ENCODE measurements at places on chromosomes 4 and X.

DNA sequence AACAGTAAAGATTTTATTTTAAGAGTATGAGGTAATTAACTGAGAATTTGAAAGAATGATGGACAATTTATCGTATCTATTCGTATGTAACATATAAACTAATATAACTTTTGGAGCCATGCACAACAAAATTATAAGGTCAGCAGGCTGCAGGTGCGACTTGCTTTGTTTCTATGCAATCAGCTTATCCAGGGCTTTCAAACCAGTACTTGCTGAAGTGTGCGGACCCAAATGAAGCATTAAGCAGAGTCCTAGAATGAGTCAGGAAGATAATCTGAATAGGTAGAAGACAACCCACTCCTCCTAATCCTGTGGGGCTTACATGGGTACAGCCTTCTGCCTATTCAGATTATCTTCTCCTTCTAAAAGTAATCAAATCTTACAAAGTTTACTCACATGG lies 2.1 kb downstream of the NSD2 start:
- no peak for DNase-seq

DNA sequence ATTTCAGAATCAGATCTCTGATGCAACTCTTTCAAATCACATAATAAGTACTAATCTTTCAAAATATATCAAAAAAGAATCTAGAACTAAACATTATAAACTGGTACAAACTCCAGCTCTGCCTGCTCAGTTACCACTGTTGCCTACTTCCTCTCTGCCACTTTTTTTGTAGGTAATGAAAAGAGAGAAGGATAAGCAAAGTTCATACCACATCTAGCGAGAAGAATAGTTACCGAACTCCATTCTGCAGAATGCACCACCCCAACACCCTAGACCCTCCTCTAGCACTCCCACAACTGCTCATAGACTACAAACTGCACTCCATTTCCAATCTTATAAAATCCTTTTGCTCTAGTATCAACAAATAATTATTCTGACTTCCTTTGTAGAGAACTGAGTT lies 19.7 kb upstream of the LRBA start:
- DNase-seq, result no peak

DNA sequence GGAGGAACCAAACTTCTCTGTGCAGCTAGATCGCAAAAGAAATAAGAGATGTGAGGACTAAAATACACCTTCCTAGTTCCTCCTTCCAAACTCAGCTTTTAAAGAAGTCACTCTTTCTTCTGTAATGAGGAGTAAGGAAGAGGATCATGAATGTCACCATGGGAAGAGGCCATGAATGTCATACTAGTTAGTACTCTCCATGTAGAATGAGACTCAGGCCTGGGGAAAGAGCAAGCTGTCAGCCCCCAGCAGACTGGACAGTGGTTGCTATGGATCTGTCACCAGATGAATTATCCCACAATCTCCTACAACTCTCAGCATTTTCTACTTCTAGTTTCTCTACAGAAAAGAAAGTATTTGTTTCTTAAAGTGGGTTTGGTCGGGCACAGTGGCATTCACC lies 57.1 kb upstream of the PRDM8 start:
- DNase-seq, result no peak

- DNase-seq, result no peak
Measured at GRCh38 chr4:54085284-54085683, 14.7 kb upstream of the GSX2 start.

GRCh38 chrX:11750046-11750445 lies 8.0 kb upstream of the MSL3 start:
- no peak for DNase-seq

DNA sequence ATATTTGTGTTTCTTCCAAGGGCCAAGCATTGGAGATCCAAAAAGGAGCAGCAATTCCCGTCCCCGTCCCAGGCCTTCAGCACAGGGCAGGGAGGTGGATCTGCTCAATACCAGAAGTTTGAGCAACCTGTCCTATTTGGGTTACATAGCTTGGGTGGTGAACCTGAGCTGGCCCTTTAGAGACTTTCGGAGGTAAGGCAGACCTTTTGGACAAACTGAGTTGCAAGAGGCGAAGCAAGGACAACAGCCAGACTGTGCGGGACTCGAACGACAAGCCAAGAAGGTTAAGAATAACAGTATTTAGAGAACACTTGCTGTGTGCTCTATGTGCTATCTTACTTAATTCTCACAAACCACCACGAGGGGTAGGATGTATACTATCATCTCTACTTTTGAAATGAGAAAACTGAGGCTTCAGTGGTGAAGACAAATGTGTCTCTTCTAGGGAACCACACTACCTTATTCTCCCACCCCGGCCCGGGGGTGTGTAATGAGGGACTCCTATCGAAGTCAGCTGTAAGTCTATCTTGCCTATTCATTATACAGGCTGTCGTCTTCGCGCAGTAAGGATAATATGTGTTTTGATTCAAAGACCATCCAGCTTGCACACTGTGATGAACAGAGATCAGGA lies 1.3 kb downstream of the NOP14 start:
- DNase-seq, result peak; percentile 55

DNA sequence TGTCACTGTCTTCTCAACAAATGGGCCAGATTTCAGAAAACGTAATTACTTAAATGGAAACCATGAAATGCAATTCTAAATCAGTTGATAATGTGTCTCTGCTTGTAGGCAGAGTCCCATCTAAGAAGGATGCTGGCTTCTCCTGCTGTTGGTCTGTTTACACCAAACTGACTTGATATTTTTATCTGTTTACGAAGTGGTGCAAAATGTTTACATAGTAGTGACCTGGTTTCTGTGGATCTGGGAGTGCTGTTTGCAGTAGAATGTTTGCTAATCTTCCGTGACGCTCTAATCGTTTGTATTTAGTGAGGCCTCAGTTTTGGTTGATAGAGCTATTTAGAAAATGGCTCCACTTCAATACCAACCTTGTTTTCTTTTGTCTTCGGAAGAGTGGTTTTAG lies 213.5 kb downstream of the VEGFC start:
- no peak for DNase-seq

DNA sequence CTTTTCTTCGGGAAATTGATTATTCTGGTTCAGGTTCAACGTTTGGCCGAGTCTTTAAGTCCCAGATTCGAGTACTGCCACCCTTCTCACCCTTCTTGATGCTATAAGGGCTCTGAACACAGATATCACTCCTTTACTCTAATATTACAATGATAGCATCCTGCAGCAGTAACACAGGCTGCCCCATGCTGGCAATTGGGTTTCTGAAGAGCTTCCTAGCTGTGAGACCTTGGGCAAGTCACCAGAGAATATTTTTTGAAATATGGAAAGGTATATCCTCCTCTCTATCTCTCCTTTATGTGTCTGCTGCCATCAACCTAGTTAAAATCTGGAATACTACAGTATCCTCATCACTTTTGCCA lies 297 bp upstream of the MTMR8 start:
- DNase-seq, result no peak

DNA sequence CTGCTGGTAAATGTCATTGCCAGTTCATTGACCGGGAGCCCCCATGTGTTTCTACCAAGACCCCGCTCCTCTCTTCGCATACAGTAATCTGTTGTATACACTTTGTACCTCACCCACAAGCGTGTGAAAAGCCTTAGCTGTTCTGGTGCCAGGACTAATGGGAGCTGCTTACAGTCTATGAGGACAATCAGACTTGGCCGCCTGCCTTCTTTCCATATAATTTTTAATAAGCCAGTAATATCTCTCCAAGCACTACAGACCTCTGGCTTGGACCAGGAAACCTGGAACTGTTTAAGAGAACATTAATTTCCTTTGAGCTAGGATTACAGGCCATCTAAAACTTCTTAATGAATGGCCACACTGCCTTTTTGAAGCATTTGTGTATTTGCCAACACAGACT lies 149.7 kb upstream of the MSX1 start:
- no peak for DNase-seq

- DNase-seq, result no peak
Measured at GRCh38 chr4:1058198-1058996, 47.0 kb downstream of the FGFRL1 start.

GRCh38 chr4:15848191-15848842 lies 70.2 kb downstream of the CD38 start:
- no peak for DNase-seq
